ENCODE measurements at places on chromosomes 7 and 10. TPM values are rescaled to one million over a fixed set of nuclear protein-coding genes. Genes with fewer than 3 reads are reported as not detected.

- DNase-seq, result no peak
- no peaks in the 10 kb centered on the region for H3K36me3 ChIP-seq
- H3K4me3 ChIP-seq, result no peak overlapping the region
These were observed 23.2 kb downstream of the ELMO1 start for GRCh38 chr7:37425498-37425897.

DNA sequence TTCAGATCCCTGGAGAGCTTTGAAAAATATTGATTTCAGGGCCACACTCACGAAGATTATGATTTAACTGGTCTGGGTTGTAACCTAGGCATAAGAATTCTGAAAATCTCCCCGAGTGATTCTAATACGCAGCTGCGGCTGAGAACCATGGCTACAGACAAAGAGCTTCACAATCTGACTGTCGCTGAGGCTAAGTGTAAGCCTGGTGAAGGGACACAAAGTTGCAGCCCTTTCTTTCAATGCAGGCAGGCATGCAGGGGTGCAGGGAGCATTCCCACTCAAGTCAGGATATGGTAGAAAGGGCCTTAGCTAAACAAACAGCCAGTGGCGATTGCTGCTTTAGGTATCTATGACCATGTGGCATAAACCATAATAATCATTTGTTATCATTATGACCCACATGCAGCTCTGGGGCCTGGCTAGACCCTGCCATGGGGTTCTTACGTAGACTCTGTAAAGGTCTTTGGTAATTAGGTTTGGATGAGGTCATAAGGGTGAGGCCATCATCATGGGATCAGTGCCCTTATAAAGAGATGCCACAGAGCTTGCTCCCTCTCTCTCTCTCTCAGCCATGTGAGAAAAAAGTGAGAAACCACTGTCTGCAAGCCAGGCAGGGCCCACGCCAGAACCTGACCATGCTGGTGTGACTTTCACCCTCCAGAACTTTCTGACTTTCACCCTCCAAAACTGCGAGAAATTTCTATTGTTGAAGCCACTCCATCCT lies 88.4 kb upstream of the LANCL2 start:
- no peaks in the 10 kb centered on the region for H3K4me1 ChIP-seq
- DNase-seq, result no peak
- no peaks in the 10 kb centered on the region for H3K36me3 ChIP-seq
- H3K27me3 ChIP-seq, result peaks cover 14% of the 10 kb centered on the region
- H3K4me3 ChIP-seq, result no peak overlapping the region

- no peak overlapping the region for H3K4me3 ChIP-seq
- H3K27ac ChIP-seq, result no peak overlapping the region
- no peaks in the 10 kb centered on the region for H3K36me3 ChIP-seq
- no peak for DNase-seq
These were observed 9.0 kb downstream of the EPHA1 start for GRCh38 chr7:143399642-143400041.

GRCh38 chr7:96495751-96496216 lies 173.9 kb upstream of the SLC25A13 start:
- H3K27ac ChIP-seq, result no peak overlapping the region
- H3K36me3 ChIP-seq, result no peaks in the 10 kb centered on the region
- H3K4me3 ChIP-seq, result no peak overlapping the region
- no peak for DNase-seq
- no peaks in the 10 kb centered on the region for H3K4me1 ChIP-seq
- H3K27me3 ChIP-seq, result 0 out of 2 replicates have a peak, but pooled peaks cover 4% of the 10 kb centered on the region

The SMKR1 gene
- total RNA-seq, result not detected

The SERPINE1 gene
- total RNA-seq, result 2,000 TPM

Data from GM23248 (cell line).